HT-29 (cell line): ENCODE measurements at places on chromosomes 7 and 10. TPM values are rescaled to one million over a fixed set of nuclear protein-coding genes. Genes with fewer than 3 reads are reported as not detected.

Gene DOCK1
- 28.4 and 32.6 TPM in 2 replicates for total RNA-seq

Gene PSD
- 0.18 and 0.47 TPM in 2 replicates for total RNA-seq

Gene GRM3
- total RNA-seq = not detected in 2 replicates

Gene PRXL2A
- total RNA-seq = 8.6 and 9.3 TPM in 2 replicates

Gene EFCAB10
- not detected in 2 replicates for total RNA-seq

Gene HMX2
- total RNA-seq = not detected in 2 replicates

Gene MTERF1
- total RNA-seq = 6.3 and 6.8 TPM in 2 replicates
